Cerebellar cortex (tissue), 1 donor: ENCODE measurements at places on chromosomes 1 and 21.

GRCh38 chr1:9166289-9167235, 37.7 kb upstream of the GPR157 start:
- DNase-seq, result no peak

GRCh38 chr1:210695026-210695425, 366.3 kb downstream of the HHAT start:
- DNase-seq, result no peak

DNA sequence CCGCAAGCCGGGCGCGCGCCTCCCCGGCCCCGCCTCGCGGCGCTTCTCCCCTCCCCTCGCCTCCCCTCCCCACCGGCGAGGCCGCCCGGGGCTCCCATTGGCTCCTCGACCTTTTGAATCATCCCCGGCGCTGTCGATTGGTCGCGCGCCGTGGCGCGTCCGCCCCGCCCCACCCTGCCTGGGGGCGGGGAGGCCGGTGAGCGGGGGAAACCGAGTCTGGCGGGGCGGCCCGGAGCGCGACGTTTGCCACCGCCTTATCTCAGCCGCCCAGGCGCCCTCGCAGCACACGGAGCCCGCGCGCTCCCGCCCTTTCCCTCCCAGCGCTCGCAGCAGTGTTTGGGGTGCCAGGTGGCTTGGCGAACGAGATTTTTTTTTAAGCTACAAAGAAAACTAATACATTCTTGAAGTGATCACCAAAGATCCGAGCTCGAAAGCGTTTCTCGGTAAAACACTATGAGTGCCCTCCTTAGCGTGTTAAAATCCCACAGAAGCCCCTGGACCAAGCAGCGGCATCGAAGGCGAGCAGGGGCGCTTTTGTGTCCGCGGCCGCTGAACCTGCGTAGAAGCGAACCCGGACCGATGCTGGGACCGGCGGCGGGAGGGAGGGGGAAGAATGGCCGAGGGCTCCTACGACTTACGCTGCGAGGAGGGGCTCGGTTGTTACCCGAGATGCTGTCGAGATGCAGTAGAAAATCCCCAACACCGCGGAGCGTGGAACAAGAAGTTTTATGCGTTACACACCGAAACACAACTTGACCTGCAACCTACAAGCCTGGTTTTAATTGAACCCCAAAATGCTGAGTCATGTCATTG, 436 bp upstream of the LBR start:
- DNase-seq, result peak; percentile 90

GRCh38 chr1:216051071-216051470, 372.2 kb downstream of the USH2A start:
- DNase-seq, result no peak

DNA sequence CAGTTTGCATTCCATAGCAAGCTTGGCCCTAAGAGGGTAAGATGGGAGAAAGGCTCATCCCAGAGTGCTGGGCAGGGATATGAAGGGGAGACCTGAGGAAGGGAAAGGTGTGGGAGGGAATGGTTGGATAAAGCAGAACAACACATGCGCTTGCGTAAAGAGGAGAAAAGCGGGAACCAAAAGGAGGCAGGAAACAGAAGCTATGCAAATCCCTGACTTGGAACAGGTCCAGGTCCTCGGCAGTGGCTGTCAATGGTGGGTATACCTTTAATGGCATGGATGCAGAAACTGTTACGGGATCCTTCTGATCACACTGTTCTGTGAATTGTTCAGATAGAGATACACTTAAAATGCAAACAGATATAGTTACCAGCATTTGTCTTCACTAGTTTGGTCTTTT, 455.6 kb downstream of the SIPA1L2 start:
- no peak for DNase-seq

- DNase-seq, result no peak
Observed at GRCh38 chr1:43524804-43525203, 5.9 kb upstream of the PTPRF start.

- no peak for DNase-seq
Observed at GRCh38 chr1:202956969-202957368, 1.1 kb downstream of the ADIPOR1 start.

GRCh38 chr1:50369008-50369634, 54.1 kb downstream of the DMRTA2 start:
- no peak for DNase-seq

GRCh38 chr21:45003331-45004058, 63.7 kb downstream of the SLX9 start:
- DNase-seq, result no peak

DNA sequence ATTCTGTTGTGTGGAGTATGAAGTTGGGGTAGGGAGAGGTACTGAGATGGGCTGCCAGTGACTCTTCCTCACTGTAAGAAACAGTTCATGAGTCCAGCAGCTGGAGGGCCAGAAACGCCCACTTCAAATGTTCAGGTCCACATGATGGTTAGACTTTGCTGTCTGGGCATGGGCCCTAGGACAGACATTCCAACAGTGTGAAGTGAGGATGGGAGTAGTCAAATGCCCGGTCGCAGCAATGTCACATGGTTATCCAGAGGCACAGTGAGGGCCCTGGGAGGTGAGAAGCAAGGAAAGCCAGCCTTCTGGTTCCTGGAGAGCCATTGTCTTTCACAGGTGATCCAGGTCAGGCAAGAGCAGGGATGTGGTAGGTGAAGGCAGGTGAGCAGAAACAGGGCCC, 304.4 kb downstream of the HHAT start:
- no peak for DNase-seq

DNA sequence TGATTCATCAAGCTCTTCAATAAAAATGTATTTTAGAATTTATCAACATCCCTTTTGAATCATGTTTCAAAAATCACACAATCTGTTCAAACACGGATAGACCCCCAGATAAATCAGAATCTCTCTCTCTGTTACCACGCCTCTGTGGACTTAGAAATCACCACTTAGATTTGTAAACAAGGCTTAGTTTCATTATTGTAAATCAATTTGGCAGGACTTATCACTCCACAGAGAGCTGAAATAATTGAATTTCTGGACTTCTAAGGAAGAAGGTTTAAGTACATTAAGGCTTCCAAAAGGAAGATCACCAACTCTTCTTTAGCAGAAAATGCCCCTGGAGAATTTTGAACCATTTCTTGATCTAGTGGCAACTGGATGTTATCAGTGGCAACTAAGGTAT, 100.4 kb downstream of the APP start:
- DNase-seq, result no peak

GRCh38 chr1:200873671-200874397, 1.1 kb downstream of the GPR25 start:
- DNase-seq, result no peak

DNA sequence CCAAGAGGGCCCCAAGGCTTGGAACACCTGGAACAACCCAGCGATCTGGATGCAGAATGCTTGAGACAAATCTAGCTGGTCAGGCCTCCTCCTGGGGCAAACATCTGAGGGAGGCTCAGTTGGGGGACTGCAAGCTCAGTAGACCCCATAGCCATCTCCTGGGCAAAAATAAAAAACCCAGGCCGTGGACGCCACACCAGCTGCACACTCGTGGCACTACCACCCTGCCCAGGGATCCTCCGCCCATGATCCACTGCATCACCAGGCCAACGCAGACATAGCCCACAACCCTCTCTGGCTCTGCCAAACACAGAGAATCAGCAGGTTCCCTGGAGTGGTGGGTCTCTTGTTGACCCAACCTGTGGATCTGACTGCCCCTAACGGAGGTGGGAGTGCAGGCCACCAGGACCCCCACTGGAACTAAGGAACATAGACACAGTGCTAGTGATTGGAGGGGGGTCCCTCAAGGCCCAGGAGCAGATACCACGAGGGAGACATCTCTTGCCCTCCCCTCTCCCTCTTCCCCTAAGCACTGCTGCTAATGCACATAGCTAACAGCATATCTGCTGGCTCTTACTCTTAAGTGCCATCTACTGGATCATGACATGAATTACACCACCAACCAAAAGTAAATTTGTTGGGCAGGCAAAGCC, 147.2 kb downstream of the CHD1L start:
- DNase-seq, result peak; percentile 25

DNA sequence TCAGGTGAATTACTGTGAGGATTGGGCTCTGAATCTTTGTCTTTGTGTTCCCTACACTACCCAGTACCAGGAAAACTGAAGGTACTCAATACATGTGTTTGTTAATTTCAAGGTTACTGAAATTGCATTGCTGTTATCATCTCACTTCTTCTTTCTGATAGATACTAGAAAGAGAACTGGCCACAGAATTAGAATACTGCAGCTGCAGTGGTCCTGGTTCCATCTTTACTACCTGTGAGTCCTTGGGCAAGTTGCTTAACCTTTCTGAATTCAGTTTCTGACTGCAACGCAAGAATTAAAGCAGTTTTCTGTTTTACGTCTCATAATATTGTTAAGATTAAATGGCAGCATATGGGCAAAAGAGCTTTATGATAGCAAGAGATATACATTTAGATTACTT, 263.5 kb downstream of the LMO4 start:
- no peak for DNase-seq

DNA sequence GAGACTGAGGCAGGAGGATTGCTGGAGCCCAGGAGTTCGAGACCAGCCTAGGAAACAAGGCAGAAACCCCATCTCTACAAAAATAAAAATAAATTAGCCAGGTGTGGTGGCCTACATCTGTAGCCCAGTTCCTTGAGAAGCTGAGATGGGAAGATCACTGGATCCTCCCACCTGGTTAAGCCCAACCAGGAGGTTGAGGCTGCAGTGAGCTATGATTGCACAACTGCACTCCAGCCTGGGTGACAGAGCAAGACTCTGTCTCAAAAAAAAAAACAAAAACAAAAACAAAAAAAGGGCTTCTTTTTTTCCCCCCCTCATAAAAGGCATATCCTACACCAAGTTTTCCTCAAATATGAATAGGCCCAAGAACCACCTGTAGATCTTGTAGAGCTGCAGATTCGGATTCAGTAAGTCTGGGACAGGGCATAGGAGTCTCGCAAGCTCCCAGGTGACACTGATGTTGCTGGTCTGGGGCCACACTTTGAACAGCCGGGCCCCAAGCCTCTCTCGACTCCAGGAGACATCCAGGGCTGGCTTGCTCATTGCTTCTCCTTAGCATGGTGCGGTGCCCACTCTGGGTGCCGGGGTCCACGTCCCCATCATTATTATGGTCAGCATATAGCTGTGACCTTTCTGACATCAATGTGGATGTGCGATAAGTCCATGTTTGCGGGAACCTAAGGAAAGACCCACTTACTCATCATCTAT, 22.1 kb upstream of the UMODL1 start:
- no peak for DNase-seq

DNA sequence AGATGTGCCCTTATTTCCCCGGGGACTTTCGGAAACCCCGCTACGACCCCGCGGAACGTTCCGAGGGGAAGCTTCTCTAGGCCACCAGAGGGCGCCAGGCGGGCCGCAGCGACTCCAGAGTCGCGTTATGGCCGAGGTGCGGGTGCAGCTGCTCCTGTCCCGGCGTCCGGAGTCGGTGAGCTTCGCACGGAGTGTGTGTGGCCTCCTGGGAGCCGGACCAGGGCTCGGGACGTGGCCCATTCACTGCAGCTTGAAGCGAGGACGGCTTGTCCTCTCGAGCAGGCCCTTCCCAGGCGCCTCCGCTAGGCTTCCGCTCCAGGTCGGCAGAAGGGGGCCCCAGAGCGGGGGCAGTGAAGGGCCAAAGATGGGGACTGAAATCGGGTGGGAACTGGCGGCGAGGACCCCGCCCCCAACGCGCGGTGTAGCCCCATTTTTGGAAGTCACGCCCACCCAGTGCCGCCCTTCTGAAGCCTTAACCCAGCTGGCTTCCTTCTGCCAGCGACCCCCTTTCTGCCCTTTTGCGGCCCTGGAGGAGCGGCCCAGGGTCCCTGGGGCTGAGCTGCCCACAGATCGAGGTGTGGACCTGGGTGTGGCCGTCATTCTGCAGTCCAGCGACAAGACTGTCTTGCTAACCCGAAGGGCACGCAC, at the start of gene NUDT17:
Gene NUDT17 (plus strand): TSS at position 117 of the 648 bp plus-strand sequence. CDS start 11 bp downstream, at position 128.
- peak; percentile 78 for DNase-seq

GRCh38 chr1:73517603-73518191, 680.3 kb downstream of the LRRIQ3 start:
- no peak for DNase-seq

- DNase-seq, result no peak
Observed at GRCh38 chr21:28791595-28792282, 200.9 kb downstream of the LTN1 start.

GRCh38 chr1:58575551-58576324, 1.3 kb downstream of the TACSTD2 start:
- DNase-seq, result no peak

- no peak for DNase-seq
Observed at GRCh38 chr1:173048621-173049321, 2.0 kb downstream of the TNFSF18 start.

GRCh38 chr1:54528613-54529012, 19.4 kb upstream of the ACOT11 start:
- DNase-seq, result no peak

DNA sequence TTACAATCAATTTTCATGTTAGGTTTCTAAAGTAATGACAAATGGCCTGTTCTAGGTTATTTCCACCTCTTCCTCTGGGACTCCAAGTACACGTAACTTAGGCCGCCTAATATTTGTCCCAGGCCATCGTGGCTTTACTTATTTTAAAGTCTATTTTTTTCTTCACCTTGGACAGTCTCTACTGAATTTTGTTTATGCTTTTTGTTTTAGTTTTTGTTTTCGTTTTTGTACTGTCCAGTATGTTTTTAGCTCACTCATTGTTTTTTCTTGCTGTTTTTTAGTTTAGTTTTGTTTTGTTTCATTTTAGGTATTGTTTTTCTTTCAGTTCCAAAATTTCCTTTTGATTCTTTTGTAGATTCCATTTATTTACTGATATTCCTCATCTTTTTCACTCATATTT, 187.7 kb upstream of the RNPC3 start:
- no peak for DNase-seq

GRCh38 chr21:39873687-39874086, 6.4 kb downstream of the PCP4 start:
- no peak for DNase-seq

DNA sequence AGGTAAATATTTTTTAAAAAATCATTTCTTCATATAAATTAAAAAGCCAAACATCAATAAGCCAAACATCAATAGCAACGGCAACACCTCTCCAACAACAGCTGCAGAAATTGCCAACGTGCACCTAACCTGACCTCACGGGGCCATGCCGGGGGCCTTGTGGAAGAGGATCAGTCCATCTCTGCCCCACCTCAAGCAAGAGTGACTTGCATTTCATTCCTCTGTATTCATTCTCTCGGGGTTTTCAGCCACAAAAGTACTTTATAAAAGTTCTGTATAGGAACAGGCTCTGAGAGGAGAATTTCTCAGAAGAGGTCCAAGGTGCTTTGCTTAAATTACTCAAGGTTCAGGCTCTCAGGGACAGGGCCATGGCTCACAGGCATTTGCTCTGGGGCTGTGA, 100.9 kb downstream of the RUNX1 start:
- no peak for DNase-seq

GRCh38 chr1:171742577-171742922, 685 bp upstream of the VAMP4 start:
- peak; percentile 77 for DNase-seq

DNA sequence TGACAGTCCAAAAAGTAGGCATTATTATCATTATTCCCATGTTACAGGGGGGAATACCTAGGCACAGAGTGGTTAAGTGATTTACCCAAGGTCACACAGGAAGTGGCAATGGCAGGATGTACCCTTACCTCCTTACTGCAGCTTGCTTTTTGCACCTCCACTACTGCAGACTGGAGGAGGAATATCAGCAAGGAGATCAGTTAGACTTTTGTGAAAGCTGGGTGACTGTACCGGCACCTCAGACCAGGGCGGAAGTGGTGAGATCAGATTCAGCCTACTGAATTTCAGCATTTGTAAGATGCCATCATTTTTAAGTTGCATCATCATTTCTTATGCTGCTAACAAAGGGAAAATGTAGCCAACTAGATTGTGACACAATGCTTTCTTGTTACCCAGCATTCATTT, 4.5 kb downstream of the ADARB1 start:
- DNase-seq, result no peak
